ENCODE measurements at places on chromosomes 11 and 22. TPM values are rescaled to one million over a fixed set of nuclear protein-coding genes. Genes with fewer than 3 reads are reported as not detected.

DNA sequence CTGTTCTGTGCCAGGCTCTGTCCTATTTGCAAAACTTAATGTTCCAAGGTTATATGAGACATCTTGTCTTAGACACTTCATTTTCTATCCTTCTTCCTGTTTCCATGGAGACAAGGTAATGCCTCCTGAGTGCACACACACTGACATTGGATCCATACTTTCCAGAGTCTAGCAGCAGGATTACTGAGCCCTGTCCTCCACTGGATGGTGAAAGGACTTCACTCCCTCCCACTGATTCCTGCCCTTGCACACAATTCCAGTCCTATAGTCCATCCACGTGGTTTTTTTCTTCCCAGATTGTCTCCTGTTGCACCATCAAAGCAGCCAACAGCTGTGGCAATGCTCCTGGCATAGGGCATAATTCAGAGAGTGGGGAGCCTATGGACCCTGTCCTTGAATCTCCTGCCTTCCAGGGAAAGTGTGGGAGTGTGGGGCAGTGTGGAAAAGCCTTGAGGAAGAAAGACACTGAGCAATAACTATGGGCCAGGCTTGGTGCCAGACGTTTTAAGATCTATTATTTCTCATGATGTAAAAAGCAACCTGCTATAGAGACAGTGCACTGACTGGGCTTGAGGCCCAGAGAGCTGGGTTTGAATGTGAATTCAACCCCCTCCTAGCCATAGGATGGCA is 31.3 kb downstream of the SERPINH1 start:
- no peak for DNase-seq

Gene TOM1
- 13.7 TPM for total RNA-seq

DNA sequence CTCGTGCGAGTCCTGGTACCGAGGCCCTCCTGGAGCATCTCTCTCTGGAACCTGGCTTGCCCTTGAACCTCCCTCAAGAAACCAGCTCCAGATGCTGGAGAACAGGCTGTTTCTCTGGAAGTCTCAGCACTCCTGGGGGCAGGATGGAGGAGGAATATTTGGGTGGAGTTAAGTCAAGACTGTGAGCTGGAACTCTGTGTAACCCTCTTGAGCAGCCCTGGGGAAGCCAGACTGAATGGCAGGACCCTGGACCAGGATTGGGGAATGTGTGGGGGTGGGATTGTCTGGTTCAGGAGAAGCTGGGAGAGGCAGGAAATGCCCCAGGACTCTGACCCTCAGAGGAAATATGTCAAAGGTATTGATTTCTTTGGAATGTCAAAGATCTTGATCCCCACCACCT is 7.7 kb downstream of the CREB3L1 start:
- no peak for DNase-seq

GRCh38 chr22:39593066-39593930 is 22.7 kb downstream of the CACNA1I start:
- DNase-seq: no peak

- no peak for DNase-seq
Measured at GRCh38 chr11:122681070-122681469, 25.5 kb downstream of the UBASH3B start.

Gene RAC2
- 246 TPM for total RNA-seq

Gene DKK3
- 48.0 TPM for total RNA-seq

DNA sequence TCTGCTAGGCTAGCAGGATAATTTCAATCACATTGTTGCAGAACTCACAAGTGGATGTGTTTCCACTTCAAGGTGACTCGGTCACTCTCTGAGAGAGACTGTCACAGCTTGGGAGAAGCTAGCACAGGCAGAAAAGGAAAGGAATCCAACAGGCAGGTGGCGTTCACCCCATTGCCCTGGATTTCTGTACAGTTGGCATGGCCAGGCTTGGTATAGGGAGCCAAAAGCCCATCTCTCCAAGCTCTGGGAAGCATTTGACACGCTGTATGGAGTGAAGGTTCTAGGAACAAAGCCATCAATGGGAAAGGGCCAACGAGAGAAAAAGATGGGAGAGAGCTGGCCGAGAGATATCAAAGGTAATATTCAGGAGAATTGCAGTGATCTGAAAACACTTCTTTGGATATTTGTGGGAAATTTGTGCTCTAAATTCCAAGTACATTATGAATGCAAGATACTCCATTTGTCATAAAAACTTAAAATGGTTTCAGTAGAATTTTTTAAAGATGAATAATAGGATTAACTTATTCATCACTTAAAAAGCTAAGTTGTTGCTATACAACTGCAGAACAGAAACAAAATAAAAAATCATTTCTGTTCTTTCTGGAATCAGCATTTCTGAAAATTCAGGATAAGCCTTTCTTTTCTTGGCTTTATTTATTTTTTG is 223.5 kb upstream of the NTM start:
- DNase-seq: peak; percentile 5

GRCh38 chr22:27420817-27421361 is 380.7 kb downstream of the MN1 start:
- peak; percentile 80 for DNase-seq

Gene PTPN5
- total RNA-seq: not detected

DNA sequence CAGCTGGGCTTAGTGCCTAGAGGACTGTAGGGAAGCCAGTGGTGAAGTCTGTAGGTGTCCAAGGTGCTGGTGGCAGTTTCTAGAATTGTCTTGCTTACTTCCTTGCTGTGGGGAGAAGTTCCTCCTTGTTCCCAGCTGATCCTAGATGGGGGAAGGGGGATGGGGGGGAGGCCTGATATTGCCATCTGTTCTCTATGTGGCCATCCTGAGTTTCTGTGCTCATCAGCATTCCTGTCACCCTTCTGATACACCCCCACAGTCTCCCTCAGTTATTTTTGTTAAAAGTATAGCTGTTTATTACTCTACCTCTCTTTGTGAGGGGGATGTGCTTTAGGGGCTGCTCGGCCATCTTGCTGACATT is 36.5 kb downstream of the MADD start:
- no peak for DNase-seq

GRCh38 chr11:81946831-81947230 is 786.8 kb downstream of the FAM181B start:
- DNase-seq: no peak

GRCh38 chr11:116772443-116773202 is at the start of gene BUD13:
BUD13 (minus strand) TSS chr11:116772987; CDS start chr11:116772964, 23 bp downstream.
- DNase-seq: peak; percentile 86

- no peak for DNase-seq
Measured at GRCh38 chr22:35634015-35634414, 14.2 kb upstream of the APOL6 start.

DNA sequence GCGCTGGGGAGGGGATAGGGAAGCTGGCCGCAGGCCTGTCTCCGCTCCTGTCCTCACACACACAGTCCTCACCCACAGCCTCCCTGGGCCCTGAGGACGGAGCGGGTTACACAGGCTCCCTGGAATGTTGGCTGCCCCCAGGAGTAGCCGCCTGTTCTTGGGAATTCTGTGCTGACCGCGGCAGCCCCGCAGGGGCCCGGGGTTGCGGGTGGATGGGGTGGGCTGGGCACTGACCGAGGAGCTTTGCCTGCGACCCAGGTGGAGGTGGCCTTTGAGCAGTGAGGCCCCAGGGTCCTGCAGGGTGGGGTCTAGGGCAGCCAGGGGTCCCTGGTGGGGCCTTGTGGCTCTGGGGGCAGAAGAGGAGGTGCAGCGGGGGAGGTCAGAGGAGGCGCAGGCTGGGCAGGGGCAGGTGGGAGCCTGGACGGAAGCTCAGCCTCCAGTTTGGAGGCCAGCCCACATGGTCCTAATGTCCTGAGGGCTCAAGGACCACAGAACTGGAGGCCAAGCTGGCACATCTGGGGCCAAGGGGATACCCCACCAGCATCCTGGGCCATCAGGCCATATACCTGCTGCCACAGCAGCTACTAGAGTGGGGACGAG is 6.6 kb upstream of the MRGPRG start:
- DNase-seq: no peak
